ENCODE measurements at places on chromosomes 1 and 21.

DNA sequence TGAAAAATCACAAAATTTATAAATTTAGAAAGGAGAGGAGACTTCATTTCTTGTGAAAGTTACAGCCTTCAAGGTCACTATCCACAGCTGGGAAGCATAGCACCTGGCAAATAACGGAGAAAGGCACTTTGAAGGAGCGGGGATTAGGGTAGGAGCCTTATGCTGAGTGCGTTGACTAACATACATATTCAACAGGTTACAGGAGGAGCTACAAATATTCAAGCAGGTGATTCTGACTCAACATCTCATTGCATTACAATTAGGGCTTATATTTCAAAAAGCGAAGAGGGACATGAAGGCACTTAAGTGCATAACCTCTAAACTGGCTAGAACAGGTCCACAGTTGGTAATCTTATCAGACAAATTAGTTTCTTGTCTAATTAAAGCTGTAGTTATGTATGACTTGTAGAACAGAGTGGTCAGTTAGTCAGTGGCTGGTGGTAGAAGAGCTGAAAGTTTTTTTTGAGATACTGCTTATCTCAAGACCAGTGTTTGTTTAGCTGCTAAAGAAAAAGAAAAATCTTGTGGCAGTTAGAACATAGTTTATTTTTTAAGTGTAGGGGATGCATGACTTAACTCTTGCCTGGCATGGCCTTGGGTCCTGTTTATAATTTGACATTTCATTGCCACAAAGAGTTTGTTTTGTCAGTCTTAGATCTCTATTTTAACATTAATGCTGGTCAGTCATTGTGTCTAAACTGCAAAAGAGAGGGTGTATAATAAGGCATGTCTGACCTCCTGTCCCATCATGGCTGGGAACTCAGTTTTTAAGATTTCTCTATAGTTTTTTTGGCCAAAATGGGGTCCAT is 311.5 kb downstream of the DUSP10 start:
- no peak for DNase-seq

GRCh38 chr1:156625436-156626078 is 6.3 kb downstream of the HAPLN2 start:
- peak; percentile 48 for DNase-seq

GRCh38 chr1:62175568-62176179 is 19.0 kb upstream of the L1TD1 start:
- peak; percentile 33 for DNase-seq

- DNase-seq = peak; percentile 49
Observed at GRCh38 chr1:924656-925560, 1.2 kb downstream of the SAMD11 start.

- no peak for DNase-seq
Observed at GRCh38 chr1:226679853-226680516, 59.1 kb downstream of the ITPKB start.

DNA sequence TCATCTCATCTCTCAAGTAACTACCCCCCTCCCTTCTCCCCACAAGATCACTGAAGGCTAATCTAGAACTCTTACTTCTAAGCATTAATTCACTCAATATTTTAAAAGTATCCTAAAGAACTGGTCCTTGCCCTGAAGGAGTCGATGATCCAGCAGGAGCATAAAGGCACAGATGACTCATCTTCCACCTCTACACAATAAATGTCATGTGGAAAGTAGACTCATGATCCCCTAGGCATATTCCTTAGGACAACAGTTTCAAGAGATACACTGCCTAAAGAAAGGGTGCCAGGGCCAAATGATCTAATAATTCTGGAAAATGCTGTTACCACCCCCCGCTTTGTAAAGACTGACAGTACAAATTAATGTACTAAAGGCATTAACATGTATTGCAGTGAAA is 85.8 kb upstream of the DIRAS3 start:
- DNase-seq = no peak

- no peak for DNase-seq
Observed at GRCh38 chr1:190936337-190936736, 458.7 kb upstream of the BRINP3 start.

- DNase-seq = no peak
Observed at GRCh38 chr1:116488071-116488470, 82.8 kb downstream of the CD58 start.

GRCh38 chr1:211589782-211590721 is 11.1 kb upstream of the SLC30A1 start:
- no peak for DNase-seq

- no peak for DNase-seq
Observed at GRCh38 chr1:223337174-223337869, 26.7 kb downstream of the SUSD4 start.

- DNase-seq = no peak
Observed at GRCh38 chr1:154342836-154343472, 17.6 kb downstream of the ATP8B2 start.

DNA sequence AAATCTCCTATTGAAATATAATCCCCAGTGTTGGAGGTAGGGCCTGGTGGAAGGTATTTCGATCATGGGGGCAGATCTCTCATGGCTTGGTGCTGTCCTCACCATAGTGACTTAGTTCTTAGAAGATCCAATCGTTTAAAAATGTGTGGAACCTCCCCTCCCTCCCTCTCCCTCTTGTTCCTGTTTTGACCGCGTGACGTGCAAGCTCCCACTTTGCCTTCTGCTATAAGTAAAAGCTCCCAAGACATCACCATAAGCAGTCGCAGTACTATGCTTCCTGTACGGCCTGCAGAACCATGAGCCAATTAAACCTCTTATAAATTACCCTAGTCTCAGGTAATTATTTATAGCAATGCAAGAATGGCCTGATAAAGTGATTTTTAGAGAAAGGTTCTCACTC is 10.9 kb upstream of the RGS2 start:
- DNase-seq = no peak

GRCh38 chr1:1073743-1074587 is at the start of gene RNF223:
RNF223 (minus strand) TSS chr1:1074306; CDS start chr1:1072566, 1,740 bp downstream.
- DNase-seq = peak; percentile 81

GRCh38 chr1:67844988-67845387 is 11.7 kb upstream of the GNG12 start:
- peak; percentile 31 for DNase-seq

- DNase-seq = no peak
Observed at GRCh38 chr1:176904057-176904751, 260.3 kb downstream of the ASTN1 start.

GRCh38 chr1:171644805-171645483 is 7.5 kb downstream of the MYOC start:
- peak; percentile 76 for DNase-seq

DNA sequence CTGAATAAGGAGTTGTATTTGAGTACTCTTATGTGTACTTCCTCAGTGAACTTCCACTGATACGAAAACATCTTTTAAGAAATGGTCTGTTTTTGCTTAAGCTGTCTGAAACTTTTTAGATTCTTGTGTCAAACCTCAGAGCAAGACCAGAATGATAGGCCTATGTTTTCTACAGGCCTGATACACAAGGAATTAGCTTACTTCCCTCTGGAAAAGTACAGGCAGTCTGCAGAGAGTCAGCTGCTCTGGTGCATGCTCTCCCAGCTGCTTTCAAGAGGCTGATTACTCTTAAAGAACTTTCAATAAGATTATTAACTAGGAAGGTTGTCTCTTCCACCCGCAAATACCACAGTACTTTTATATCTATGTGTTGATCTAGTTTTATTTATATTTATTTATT is 9.5 kb downstream of the SNX27 start:
- DNase-seq = no peak

DNA sequence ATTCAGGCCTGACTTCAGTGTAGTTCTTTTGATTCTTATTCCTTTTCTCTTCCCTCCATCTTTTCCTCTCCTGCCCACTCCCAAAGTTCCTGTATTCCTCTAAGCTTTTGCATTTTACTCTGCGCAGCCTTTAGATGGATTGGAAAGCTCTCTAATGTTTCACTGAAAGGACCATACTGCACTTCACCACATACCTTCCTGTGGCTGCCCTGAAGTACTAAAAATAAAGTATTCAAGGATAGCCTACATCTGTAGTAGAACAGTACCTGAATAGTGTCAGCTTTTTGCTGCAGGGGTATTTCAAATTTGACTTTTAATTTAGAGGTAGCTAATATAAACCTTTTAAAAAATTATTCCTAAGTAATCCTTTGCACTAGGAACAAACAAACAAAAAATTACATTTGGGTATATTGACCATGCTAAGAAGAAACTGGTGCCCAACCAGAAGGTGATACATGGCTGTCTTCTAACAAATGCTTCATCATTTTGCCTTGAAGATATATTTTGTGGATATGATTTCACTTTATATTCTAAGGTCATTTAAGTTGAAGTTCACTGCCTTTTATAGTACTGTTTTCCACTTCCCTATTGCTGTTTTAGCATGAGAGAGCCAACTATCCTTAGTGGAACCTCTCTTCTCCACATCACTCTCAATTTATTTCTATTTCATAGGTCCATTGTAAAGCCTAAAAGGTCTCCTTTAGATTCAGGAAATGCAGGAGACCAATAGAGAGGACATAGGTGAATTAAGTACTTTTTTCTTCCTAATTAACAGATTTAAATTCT is 22.8 kb downstream of the FAM20B start:
- DNase-seq = no peak

DNA sequence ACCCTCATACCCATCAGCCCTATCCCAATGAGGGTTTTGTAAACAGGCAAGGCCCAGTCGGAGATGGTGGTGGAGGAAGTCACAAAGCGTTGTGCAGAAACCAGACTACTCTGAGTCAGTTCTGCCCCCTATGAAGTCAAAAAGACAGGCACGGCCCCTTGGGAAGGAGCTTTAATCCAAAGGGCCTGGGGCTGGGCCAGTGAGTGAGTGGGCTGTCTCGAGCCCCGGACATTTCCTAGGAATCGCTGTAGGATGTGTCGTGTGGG is 442 bp upstream of the AHCYL1 start:
- no peak for DNase-seq

DNA sequence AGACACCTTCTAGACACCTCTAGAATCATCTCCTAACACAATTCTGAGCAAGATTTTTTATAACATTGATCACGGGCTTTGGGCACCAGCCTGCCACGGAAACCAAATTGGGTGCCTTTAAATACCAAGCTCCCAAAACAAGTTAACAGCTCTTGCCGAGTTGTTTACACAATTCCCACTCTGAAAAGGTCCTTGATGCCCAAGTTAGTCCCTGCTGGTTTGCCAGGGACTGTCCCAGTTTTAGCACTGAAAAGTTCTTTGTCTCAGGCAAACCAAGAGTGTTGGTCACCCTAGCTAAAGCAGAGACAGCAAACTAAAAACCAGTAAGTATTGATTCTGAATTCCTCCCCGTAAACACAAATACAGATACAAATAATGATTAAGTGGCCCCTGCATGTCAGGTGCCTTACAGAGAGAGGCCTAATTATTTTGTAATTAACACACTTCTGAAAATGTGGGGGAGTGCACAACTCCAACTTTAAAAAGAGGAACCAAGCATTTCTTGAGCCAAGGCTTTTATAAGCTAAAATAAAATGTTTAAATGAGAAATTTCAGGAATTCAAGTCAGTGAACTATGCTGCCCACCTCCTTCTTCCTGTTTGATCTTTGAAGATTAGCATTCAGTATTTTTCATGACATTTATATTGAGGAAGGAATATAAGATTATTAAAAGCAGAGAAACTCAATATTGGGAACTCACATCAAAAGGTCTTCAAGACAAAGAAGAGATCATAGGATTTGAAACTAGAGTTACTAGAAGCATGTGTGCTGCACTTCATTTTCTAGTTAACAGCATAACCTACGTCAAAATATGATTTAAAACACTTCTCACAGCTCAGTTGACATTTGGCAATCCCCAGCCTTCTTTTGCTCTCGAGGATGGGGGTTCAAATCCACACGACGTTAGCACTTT is 9.0 kb upstream of the UBE2U start:
- no peak for DNase-seq

DNA sequence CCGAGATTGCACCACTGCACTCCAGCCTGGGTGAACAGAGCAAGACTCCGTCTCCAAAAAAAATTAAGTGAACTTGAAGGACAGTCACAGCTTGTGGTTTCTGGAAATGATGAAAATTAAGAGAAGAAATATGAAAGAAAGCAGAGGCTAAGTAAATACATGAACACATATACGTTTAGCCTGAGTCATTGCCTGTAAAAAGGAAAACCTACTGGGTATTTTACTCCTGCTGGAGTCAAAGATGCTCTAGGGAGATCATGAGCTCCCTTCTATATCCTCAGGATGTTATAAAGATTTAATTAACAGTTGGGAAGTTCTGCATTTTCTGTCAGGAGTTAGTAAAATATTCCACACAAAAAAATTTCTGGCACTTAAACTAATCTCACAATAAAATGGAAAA is 43.5 kb upstream of the TTC39A start:
- DNase-seq = no peak

DNA sequence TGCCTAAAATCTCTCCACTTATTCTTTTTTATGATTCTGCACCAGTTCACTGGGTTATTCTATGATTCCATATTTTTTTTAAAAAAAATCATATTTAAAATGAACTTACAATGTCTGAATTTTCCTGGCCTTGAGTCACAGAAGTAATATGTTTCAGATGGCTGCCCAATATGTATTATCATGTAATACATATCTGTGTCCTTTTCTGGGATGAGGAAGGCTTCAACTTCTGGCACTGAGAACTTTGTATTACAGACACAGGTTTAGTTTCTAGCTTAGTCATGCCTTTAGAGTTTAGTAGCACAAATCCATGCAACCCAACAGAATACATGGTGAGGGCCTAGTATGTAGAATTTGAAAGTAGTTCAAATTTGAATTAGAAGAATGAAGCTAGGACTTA is 7.8 kb upstream of the HSD17B7 start:
- DNase-seq = no peak

- no peak for DNase-seq
Observed at GRCh38 chr1:4002741-4003140, 102.7 kb upstream of the C1orf174 start.

GRCh38 chr1:1232208-1232795 is at the start of gene B3GALT6:
B3GALT6 (plus strand) TSS chr1:1232237; CDS start chr1:1232279, 42 bp downstream.
- no peak for DNase-seq

GRCh38 chr1:109113590-109114341 is at the start of gene ELAPOR1:
ELAPOR1 (plus strand) TSS chr1:109114115; CDS start chr1:109114184, 69 bp downstream.
- peak; percentile 98 for DNase-seq

DNA sequence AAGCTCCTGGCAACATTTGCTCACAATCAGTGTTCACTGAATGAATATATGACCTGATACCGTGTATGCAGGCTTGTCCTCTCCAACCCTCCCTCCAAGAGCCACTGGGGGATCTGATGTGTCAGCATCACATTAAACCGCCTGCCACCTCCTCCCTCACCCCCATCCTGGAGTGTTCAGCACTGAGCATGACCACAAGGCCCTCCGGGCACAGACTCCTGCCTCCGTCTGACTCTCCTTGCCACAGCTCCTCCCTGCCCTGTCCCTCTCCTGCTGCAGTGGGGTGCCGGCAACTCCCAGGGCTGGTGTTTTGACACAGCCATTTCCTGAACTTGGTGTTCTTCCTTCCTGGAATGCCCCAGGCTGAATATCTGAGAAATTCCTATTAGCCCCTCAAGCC is 136.7 kb downstream of the FCRL5 start:
- no peak for DNase-seq

DNA sequence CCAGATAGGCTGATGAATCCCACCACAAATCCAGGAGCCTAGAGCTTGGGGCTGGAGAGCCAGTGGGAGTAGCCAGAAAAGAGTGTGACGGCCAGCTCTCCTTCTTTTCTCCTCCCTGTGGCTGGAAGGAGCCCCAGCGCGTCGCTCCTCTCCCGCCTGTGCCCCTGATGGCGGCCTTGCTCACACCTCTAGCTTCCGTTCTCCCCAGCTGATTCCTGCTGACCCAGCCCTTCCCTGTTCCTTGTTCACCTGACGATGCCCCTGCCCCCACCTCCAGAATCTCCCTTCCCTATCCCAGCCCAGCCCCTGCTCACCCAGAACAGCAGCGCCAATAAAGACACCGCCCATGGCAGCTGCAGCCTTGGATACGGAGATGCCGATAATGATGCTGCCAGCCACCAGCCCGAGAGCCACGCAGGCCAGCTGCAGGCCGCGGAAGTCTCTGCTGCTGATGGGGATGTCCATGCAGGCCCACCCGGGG is 656 bp downstream of the KNCN start:
- DNase-seq = peak; percentile 76
